Karpas-422 (cell line): ENCODE measurements at places on chromosomes 5 and 9.

DNA sequence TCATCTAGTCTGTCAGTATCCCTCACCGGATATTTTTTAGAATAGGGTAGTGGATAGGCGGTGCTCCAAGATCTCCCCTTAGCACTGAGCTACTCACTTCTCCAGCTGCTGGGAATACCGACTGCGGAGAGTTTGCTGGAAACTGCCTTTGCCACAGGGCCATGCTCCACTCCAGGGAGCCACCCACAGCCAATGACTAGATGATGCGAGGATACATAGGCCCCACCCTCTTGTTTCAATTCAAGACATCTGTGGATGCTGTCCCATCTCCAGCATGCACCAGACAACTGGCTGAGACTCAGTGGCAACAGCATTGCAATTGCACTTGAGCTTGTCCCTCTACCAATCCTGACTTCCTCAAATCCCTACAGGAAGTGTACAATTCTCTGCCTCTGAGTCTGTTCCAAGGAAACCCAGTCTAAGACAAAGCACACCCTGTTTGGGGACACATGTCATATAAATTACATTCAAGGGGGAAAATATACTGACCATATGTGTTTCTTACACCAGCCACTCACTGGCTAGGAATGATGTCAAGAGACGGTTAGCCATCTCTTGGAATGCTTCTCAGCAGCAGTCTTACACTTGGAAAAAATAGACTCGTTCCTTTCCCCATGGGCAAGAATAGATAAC lies 312.6 kb upstream of the KIF2A start:
- DNase-seq, result no peak

- no peak for DNase-seq
Observed at GRCh38 chr9:122256206-122256605, 8.4 kb downstream of the RBM18 start.

DNA sequence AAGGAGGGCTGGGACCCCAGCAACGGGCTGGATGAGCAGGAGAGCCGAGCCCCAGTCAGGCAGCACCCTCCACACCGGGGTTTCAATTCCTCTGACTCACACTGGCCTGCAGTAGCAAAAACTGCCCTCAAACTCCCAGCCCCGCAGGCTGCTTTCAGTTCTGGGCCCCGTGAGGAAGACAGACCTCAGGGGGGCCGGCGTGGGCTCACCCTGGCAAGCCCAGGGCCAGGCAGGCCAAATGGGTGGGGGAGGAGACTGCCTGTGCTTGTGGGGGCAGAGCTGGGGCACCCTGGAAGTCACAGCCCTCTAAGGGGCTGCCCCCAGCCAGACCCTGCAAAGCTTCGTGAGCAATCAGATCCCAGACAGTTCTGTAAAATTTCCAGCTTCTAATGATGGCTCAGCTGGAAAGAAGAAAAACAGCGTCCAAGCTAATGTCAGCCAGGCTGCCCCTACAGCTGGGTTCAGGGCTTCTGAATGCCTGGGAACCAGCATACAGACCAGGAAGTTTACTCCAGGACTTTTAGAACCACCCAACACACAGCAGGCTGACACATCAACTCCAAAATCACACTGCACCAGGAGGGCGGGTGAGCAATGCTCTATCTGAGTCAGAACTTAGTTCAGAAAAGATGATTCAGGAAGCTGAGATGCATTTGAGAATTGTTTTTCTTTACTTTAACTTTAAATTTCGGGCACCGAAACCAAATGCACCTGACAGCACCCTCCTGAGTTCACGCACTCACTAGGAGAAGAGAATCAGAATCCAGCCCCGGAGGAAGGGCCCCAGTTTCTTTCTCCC lies 34.7 kb downstream of the LPCAT1 start:
- DNase-seq, result no peak

DNA sequence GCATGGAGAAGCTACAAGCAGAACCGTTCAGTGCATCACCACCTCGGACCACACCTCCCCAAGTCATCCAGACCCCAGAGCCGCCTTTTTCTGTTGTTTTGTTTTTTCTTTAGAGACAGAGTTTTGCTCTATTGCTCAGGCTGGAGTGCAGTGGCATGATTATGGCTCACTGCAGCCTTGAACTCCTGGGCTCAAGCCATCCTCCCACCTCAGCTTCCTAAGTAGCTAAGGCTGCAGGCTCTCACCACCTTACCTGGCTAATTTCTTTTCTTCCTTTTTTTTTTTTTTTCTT lies 13.5 kb upstream of the SFXN1 start:
- DNase-seq, result no peak

GRCh38 chr5:89191374-89191773 lies 308.4 kb upstream of the MEF2C start:
- DNase-seq, result no peak

DNA sequence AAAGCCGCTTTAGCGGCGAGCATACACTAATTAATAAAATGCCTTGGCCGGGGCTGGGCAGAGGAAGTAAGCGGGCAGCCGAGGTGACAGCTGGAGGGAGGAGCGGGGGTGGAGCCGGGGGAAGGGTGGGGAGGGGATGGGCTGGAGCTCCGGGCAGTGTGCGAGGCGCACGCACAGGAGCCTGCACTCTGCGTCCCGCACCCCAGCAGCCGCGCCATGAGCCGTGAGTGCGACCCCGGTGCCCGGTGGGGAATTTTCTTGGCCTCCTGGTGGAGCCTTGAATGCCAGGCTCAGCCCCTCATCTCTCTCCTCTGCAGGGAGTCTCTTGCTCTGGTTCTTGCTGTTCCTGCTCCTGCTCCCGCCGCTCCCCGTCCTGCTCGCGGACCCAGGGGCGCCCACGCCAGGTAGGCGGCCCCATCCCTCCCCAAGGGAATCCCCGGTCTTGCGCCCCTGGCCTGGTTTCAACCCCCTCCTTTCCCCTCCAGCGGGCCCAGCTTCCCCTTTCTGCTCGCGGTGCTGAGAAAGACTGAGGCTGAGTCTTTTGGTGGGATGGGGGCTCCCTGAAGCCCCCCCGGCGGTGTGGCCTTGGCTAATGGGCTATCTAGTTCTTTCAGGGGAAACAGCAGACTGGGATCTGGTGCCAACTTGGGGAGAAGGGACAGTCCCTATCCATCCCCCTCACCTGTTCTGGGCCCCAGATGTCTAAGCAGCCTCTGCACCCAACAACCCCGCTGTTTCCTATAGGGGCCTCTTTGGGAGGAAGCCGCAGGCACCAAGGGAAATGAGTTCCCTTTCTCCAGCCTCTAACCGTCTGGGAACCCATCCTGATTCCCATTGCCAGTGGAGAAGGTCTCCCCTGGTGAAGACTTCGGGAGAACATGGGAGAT lies at the start of gene PTGS1:
Gene PTGS1 (plus strand): TSS at position 156 of the 887 bp plus-strand sequence. CDS start 61 bp downstream, at position 217.
- DNase-seq, result peak; percentile 64
